ENCODE measurements at places on chromosomes 3 and 15.
A peak's percentile ranks its signal among the peaks of the same experiment; 100 is the strongest.

DNA sequence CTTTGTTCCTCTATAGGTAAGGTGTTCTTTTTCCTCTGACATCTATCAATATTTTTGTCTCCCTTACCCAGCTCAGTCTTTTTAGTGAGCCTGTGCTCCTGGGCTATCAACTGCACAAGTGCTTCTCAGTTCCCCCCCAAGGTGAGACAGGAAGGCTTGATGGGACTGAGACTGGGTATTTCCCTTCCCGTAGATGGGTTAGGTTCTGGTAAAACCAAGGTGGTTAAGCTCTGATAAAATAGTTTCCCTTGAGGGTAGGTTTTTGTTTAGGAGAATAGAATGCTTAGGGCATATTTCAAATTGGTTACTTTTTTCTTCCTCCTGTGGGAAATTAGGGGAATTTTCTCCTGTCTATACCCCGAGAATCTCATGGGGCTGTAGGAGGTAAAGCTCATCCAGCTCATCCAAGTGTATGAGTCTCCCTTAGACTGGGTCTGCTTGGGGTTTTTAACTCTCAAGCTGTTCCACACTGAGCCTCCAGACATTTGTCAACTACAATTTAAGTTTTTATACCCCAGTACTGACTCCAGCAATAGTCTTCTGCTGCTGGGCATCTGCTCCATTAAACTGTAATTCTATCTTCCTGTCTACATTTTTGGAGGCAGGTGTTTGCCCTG, 44.9 kb downstream of the OXSR1 start:
- no peak for DNase-seq

DNA sequence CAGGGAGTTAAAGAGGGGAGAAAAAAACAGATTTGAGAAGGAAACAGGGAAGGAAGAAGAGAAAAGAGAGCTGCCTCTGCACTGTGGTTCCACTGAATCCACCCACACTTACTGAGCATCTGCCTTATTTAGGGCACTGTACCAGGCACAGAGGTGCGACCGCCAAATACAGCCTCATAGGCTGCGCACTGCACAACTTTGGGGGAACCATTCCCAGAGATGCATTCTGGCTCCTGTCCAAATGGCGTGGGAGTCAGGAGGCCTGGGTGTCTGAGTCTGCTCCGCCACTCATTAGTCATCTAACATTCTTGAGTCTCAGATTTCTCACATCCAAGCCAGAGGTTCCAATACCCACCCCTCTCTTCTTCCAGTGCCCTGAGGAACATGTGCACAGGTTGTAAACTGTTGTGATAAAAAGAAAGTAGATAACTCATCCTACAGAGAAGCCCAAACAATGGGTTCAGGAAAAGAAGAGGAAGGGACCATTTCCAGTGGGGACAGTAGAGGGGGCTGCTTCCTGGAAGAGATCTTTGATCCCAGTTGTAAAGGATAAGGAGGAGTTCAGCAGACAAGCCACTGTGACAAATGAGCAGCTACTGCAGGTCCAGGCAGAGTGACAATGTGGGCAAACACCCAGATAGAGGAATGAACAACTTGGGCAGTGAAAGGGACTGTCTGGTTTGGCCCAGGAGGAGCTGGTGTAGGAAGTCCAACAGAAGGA, 254.6 kb downstream of the UACA start:
- no peak for DNase-seq

DNA sequence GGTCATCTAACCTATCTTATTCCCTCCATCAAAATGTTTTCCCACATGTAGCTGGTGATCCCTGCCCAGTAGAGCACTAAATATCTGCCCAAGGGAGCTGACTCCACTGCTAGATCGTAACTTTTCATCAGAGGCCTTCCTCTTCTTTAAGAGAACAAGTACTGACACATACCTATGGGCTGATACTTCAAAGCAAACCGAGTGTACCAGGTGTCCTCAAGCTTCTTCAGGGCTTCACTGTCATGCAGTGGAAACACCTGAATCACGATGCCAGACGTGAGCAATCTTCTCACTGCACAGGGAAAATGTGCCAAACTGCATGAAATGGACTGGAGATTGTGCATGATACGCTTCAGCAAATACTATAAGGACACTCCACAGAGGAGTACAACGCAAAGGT, 41.6 kb downstream of the ANO10 start:
- no peak for DNase-seq

DNA sequence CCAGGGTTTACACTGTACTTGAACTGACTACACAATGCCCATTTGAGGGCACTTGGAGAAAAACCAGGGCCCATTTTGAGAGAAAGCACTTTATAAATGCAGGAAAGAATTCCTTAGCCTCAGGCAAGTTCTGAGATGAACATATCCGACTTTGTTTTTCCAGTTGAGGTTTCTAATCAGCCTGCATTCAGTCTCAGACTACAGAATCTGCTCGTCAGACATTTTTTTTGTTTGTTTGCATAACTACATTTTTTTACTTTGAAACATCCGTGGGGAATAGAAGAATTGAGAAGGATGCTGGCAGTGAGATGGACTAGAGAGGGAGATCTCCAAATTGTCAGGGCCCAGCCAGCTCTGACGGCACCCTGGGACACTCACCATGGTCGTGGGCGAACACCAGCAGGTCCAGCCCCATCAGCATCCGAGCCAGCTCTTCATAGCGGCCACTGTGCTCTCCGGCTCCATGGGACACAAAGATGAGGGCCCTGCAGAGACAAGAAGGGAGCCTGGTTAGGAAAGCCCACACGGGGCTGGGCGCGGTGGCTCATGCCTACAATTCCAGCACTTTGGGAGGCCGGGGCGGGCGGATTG, 40.8 kb downstream of the MGLL start:
- DNase-seq = no peak

DNA sequence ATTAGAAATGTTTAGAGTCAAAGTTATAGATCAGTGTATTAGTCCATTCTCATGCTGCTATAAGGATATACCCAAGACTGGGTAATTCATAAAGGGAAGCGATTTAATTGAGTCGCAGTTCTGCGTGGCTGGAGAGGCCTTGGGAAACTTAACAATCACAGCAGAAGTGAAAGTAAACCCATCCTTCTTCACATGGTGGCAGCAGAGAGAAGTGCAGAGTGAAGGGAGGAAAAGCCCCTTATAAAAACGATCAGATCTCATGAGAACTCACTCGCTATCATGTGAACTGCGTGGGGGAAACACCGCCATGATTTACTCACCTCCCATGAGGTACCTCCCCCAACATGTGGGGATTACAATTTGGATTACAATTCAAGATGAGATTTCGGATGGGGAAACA, 871.5 kb downstream of the DIPK2A start:
- no peak for DNase-seq

GRCh38 chr15:49082960-49083359, 36.7 kb upstream of the SECISBP2L start:
- DNase-seq = no peak

- DNase-seq = no peak
Measured at GRCh38 chr3:179671747-179672242, 19.0 kb downstream of the USP13 start.

DNA sequence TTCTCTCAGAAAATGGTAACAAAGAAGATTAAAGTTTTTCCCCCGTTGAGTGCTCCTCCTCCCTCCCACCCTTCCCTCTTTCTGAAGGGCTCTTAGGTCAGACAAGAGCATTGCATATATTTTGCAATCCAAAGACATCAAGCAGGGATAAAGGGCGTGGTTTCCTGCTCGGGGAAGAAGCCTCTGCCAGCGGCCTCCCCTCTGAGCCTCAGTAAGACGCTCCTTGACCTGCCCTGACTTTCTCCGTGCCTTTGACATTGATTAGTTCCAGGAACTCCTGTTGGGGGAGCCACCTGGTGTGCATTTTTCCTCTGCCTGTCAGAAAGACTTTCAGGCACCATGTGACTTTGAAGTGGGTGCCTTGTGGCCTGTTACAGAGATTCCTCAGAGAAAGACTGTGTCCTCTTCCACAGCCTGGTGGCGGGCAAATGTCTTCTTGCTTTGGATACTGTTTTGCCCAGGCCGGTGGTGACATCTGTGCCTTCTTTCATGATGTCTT, 87.2 kb upstream of the TBL1XR1 start:
- DNase-seq = peak; percentile 2

DNA sequence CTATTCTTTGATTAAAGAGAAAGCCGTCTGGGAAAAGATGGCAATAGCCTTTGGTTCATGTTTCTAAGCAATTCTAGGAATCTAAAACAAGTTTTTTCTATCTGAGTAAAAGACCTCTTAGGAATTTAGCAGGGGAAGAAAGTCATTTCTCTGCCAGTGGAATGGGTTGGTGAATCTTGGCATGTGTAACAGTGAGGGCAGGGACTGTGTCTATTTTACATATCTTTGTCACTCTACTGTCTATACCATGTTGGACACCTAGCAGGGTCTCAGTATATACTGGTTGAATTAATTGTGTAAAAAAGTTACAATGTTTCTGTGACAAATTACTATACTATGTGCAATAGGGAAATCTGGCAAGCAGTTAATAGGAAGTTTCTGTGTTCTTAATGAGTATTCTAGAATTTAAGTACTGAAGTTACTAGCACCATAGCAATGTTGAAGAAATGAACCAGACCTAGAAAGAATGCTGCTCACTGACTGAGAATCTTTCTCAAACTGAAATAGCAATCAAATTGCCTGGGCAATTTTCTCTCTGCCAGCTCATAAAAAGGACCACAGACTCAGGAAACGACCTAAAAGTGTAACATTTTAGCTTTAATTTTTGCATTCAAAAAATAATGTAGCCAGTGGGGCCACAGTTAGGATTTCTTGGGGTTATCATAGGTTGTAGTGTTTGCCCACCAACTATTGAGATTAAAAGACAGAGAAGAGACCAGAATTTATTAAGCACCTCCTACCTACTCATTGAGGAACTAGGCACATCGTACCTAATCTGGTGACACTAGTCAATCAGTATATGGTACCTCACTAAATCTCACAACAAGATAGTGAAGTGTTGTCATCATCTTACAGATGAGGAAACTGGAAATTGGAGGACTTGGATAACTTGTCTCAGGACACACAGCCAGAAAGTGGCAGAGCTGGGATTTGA, 56.2 kb upstream of the LEKR1 start:
- DNase-seq = no peak

GRCh38 chr15:79051941-79052731, 38.4 kb downstream of the RASGRF1 start:
- DNase-seq = no peak

- DNase-seq = no peak
Measured at GRCh38 chr3:160544844-160545503, 20.4 kb downstream of the KPNA4 start.

GRCh38 chr15:73866881-73867410, 6.4 kb upstream of the TBC1D21 start:
- no peak for DNase-seq

DNA sequence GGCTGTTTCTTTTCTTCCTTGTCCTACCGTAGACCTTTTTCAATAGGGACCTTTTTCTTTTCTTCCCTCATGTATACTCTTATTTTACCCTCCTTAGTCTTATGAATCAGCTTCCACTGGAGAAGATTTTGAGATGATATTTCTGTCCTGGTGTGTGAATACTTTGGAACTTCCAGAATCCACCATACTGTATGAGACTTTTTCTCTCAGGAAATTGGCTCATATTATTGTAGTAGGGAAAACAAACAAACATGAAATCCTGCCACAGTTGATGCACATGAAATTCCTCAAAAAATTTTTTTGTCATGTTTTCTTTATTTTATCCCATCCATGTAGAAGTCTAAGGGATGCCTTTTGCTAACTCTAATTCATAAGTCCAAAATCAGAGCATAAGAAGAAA, 289.3 kb upstream of the PLSCR5 start:
- DNase-seq = no peak

- no peak for DNase-seq
Measured at GRCh38 chr15:75693501-75694240, 19.0 kb downstream of the CSPG4 start.

- no peak for DNase-seq
Measured at GRCh38 chr3:171187706-171188290, 161.3 kb upstream of the SLC2A2 start.

- DNase-seq = no peak
Measured at GRCh38 chr15:56929399-56929798, 11.0 kb downstream of the TCF12 start.

DNA sequence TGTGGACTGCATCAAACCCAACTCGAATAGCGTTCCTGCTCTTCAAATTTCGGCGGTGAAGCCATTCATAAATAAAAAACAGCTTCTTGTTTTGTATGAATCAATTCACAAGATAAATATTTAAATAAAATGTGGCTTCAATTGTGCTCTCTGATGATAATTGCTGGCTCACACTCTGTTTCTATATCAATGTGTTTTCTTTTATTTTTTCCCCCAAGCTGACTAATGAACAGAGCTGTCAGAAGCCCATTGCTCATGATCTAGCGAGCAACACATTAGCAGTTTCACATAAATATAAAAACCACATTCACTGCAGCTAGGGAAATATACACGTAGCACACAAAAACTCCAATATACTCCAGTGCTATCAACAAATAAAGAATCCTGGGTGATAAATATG, 45.0 kb upstream of the FOXP1 start:
- no peak for DNase-seq

DNA sequence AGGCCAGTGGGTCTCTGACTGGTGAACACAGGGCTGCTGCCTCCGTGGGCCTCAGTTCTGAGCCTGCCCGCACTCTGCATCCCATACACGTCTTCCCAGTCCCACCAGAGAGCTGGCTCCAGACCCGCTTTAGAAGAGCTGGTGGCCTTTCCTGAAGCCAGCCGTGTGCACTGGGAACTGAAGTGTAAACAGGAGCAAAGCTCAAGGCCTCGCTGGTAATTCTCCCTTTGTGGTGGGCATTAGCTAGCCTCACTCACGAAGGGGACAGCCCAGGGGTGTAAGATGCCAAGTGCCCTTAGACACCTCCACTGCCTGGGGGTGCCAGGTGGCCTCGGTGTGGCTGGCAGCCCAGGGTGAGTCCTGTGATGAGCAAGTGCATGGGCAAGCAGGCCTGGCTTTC, 12.9 kb upstream of the LINGO1 start:
- DNase-seq = no peak

GRCh38 chr3:45137656-45138181, 8.5 kb downstream of the CDCP1 start:
- no peak for DNase-seq

DNA sequence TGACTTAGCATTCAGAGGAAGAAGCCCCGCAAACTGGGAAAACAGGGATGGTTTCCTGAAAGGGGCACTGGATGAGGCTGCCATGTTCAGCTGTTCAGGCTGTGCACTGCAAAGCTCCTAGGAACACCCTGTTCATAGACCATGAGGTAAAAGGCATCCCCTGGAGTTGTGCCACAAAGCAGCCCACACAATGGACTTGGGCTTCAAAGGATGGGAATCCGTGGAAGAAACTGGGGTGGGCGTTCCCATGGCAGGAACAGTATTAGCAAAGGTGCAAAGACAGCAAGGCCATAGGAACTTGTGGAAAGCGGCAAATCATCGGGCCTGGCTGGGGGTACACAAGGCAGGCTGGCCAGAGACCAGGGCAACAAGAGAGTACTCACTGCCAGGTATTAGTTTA, 8.9 kb downstream of the OXTR start:
- DNase-seq = no peak

Data from activated T-cell treated with anti-CD3 and anti-CD28 coated beads for 4 hours (primary cell).